ENCODE measurements at places on chromosomes 5 and 9.

GRCh38 chr5:164370841-164371240, 865.4 kb downstream of the MAT2B start:
- DNase-seq, result no peak

DNA sequence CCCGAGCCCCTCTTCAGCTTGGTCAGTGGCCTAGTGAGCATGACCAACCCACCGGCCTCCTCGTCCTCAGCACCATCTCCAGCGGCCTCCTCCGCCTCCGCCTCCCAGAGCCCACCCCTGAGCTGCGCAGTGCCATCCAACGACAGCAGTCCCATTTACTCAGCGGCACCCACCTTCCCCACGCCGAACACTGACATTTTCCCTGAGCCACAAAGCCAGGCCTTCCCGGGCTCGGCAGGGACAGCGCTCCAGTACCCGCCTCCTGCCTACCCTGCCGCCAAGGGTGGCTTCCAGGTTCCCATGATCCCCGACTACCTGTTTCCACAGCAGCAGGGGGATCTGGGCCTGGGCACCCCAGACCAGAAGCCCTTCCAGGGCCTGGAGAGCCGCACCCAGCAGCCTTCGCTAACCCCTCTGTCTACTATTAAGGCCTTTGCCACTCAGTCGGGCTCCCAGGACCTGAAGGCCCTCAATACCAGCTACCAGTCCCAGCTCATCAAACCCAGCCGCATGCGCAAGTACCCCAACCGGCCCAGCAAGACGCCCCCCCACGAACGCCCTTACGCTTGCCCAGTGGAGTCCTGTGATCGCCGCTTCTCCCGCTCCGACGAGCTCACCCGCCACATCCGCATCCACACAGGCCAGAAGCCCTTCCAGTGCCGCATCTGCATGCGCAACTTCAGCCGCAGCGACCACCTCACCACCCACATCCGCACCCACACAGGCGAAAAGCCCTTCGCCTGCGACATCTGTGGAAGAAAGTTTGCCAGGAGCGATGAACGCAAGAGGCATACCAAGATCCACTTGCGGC, 1.8 kb downstream of the EGR1 start:
- no peak for DNase-seq

DNA sequence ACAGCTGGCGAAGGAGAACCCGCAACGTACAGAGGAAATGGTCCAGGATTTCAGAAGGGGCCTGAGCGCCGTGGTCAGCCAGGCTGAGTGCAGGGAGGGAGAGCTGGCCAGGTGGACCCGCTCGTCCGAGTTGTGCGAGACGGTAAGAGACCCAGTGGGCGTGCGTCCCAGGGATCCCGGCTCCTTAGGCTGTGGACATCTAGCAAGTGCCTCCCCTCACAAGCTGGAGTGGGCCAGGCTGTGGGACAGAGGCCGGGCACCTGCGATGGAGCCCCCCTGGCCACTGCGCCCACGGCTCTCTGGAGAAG, 29.5 kb upstream of the LRRC14B start:
- DNase-seq, result no peak

GRCh38 chr5:148839960-148840359, 13.5 kb downstream of the ADRB2 start:
- no peak for DNase-seq

DNA sequence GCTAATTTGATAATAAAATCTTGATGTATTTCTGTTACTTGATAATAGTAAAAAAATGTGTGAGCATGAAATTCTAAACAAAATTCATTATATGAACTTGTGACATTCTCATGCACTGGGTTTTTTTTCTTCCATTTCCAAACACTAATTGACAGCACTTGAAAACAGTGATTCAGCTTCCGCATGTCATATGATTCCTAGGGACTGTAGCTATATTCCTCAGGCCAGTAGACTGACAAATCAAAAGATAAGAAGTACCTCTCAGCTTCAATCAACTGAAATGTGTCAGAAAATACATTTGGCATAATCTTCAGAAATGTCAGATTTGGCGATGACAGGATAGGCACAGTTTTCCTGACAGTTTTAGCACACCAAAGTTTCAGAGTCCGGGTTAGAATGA, 52.5 kb downstream of the EFNA5 start:
- DNase-seq, result no peak

DNA sequence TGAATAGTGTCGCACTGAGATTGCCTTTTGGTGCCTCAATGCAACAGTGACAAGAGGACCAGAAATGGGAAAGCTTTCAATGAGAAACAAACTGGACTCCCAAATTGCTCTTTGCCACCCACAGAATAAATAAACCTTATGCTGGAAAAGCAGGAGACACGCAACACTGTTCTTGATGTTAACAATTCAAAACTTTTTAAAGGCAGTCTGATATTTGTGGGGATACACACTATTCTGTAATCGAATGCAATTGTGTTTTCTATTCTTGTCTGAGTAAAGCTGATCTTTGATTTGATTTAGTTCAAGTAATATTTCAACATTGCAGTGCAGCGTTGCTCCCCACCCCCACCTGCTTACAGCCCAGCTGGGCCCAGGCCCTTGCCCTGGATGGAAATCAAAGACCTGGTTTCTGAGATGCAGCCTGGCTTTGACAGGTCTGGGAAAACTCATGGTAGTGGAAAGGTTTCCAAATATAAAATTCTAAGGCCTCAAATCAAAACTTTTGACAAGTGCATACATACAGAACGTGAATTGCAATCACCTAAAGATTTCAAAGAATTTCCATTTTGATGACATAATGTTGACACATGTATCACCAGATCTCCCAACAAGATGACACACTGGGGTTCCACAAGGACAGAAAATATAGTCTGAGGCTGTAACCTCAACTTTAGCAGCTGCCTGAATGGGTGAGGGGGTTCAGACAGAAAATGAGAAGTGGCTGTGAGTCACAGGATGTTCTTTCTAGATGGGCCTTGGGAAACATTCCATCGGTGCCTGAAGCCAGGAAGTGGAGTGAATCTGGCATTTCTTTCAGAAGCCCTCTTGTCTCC, 55.1 kb downstream of the ABCA1 start:
- no peak for DNase-seq

GRCh38 chr9:107180206-107180605, 102.9 kb upstream of the RAD23B start:
- DNase-seq, result no peak

DNA sequence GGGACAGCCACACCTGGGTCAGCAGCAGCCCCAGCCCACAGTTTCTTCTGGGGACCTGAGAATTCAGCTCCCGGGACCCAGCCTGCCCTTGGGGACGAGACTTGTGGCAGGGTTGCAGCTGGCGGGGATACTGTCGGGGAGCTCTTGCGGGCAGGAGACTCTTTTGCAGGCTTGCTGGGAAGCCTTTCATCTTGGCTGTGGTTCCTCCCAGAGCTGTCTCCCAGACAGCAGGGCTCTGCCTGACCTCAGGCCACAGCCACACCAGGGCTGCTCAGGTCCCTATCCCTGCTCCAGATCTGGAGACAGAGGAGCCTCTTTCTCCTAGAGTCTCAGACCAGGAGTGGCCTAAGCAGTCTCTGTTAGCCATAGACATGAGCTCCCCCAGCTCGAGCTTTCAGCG, 4.7 kb upstream of the MYMK start:
- no peak for DNase-seq

- no peak for DNase-seq
These were observed 33.8 kb upstream of the TJP2 start for GRCh38 chr9:69140123-69140735.

- no peak for DNase-seq
These were observed 19.4 kb downstream of the NRG2 start for GRCh38 chr5:140023611-140024191.

- no peak for DNase-seq
These were observed 105.6 kb upstream of the ANKH start for GRCh38 chr5:14977058-14977685.

DNA sequence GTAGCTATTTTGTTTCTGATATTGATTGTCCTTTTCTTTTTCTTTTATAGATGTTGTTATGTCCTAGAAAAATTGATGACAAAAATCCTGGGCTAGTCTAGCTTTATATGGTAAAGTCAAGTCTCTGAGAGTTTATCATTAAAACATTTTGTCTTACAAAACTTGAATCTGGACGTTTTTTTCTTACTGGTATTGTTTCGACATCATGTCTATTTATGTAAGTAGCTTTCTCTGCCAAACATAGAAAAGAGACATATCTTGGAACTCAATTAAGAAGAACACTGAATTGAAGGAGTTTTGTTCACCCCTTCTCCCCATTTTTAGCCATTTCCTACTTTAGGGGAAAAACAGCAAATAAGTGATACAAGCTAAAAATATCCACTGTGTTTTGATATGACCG, 151.5 kb downstream of the ISOC1 start:
- no peak for DNase-seq

DNA sequence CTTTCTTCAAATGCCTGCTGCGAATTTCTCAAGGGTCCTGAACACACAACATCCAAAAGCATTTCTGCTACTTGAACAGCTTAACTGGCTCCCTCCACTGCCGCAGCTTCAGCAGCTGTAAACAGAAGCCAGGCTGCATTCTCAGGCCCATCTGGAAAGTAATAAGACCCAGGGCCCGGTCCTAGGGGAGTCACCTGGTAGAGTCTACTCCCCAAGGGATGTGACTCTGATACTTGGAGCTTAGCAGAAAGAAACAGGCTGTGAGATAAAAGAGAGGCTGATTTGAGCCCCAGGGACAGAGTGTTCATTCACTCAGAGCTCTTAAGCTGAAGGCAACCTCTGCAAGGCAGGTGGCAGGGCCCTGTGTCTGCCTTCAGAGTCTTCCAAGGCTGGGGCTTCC, 356.8 kb downstream of the SPOCK1 start:
- no peak for DNase-seq

GRCh38 chr9:15211160-15211814, 95.7 kb downstream of the TTC39B start:
- DNase-seq, result peak; percentile 64

DNA sequence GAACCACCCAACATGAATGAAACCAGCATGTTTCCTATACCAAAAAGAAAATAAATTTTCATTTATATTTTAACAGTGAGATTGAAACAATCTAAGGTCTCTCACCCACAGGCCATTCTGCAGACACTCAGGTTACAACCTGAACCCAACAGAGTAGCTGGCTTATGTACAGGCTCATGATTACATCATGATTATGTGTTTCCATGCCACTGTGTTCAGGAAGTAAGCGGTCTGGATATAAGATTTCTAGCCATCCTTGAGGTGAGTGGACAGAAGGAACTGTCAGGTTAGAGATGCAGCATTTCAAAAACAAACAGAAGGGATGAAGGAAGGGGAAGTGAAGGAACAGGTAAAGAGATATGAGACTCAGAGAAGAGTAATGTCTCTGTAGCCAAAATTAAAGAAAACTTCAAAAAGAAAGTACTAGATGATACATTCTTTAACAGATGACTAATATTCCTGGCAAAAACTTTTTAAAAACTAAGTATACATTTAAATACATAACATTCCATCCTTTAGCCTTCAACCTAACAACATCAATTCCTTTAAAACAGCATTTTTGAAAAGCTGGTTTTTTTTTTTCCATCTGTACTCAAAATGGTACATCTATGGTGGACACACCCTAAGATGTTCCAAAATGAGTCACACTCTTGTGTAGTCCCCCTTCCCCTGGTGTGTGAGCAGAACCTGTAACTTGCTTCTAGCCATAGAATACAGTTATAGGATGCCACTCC, 119.8 kb downstream of the LPAR1 start:
- DNase-seq, result no peak

- DNase-seq, result no peak
These were observed 38.3 kb downstream of the RXRA start for GRCh38 chr9:134364391-134365114.

GRCh38 chr9:100216178-100216787, 117.2 kb downstream of the INVS start:
- DNase-seq, result peak; percentile 33

DNA sequence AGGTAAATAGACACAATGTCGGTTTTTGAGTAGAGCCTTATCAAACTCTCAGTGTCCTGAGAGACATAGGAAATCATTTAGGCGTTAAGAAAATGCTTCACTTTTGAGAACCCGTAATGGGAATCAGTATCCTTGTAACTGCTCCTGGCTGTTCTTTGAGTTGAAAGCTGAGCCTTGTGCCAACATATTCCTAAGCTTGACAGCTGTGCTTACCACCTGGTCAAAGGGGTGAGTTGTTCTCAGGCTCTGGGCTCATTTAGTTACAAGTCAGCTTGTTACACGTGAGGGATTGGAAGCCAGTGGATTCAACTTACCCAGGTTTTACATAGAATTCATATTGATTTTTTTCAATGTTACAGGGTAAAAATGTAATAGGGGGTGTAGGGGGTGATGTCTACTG, 145.9 kb downstream of the GABRB2 start:
- DNase-seq, result no peak

DNA sequence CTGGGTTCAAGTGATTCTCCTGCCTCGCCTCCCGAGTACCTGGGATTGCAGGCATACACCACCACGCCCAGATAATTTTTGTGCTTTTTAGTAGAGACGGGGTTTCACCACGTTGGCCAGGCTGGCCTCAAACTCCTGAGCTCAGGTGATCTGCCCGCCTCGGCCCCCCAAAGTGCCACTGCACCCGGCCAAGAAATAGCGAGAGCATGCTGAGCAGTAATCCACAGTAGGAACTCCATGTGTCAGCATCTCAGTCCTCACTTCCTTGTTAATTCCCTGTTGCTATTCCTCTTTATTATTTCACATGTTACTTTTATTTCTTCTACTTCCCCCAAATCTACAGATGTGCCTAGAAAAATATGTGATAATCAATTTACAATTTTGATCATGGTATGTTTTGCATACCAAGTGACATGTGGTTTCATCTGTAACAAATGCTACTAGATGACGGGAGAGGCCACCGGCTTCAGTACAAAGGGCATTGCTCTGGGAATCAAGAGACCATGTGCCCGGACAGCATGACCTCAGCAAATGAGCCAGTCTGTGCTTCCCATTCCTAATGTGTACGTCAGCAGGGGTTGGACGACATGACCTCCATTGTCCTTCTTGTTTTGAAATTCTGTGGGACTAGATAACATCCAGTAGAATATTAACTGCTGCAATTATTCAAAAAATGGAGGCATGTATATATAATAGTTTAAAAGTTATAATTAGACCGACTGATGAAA, 61.6 kb downstream of the FNBP1 start:
- no peak for DNase-seq

GRCh38 chr9:136644343-136644592, 18.4 kb upstream of the EGFL7 start:
- DNase-seq, result no peak

DNA sequence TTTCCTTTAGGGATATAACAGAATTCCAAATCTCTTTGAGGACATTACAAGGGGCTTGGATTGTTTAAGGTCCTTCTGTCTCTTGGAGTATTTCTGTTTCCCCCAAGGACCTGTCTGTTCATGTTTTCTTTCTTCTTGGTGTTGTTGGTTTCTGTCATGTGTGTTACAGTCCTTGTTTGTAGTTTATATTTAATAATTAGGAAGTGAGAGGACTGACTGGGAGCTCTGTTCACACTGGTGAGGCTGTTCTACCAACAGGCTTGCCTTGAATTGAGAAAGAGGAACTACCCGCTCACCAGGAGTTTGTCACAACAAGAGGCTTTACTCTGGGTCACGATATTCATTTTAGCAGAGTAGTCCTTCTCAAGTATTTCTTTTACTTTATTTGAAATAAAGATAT, 119.2 kb upstream of the SV2C start:
- DNase-seq, result no peak

GRCh38 chr9:72213906-72214305, 64.7 kb downstream of the GDA start:
- DNase-seq, result no peak

All from nephron progenitor cell (in vitro differentiated cells).